ENCODE measurements at places on chromosomes 4 and X.

DNA sequence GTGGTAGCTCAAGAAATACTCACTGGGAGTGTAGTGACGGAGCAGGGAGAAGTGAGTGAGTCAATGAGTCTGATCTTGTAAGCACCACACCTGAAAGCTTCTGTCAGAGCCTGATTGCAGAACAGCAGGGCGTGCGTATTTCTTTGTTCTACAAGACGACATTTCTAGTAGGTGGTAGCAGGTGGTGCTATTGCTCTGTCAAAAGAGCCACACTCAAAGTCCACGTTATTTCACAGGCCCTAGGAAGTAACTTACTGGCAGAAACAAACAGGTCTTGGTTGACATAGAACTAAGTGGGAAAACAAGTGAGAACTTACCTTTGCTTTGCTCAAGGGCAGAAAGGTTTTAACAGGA lies 46.4 kb upstream of the SPRY1 start:
- no peak for DNase-seq

GRCh38 chrX:24235084-24235710 lies 78.7 kb downstream of the SUPT20HL2 start:
- no peak for DNase-seq

DNA sequence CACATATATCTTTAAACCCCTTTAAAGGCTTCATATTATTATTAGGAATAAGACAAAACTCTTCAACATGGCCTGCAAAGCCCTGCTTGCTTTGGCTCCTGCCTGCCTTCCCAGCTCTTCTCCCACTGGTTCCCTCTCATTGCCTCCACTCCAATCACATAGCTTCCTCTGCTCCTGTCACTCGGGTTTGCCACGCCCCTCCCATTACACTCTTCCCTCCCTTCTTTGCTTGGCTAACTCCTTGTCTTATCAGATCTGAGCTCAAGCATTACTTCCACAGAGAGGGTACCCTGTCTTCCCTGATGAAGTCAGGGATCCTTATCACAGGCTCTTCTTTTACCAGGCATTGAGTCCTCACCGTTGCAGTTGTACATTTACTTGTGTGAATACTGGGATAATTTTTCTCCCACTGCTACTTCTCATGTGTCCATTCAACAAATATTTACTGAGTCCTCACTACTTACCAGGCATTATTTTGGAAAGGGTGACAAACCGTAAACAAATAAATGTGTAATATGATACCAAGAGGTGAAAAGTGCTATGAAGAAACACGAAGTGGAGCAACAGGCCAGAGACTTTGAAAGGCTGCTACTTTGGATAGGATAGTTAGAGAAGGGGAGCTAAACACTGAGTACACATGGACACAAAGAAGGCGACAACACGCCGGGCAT lies 3.2 kb upstream of the VGLL1 start:
- DNase-seq = no peak

DNA sequence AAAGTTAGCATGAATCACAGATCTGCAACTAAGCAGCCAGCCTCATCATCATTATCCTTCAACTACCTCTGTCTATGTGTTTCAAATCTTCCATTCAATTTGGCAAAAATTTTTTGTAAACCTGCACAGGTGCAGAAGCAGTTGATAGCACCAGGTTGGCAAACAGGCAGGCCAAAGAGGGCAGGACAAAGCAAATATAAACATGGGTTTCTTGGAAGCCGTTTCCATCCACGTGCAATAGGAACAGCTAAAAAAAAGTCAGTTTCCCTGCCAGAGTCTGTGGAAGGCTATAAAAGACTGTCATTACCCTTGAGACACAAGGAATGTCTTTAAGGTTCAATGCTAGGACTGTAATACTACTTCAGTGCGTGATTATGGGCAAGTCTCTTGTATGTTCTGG lies 253.2 kb downstream of the PDHA2 start:
- DNase-seq = no peak

- no peak for DNase-seq
Observed at GRCh38 chrX:10618961-10619360, 1.4 kb downstream of the MID1 start.

GRCh38 chr4:124866301-124866700 lies 153.8 kb upstream of the ANKRD50 start:
- no peak for DNase-seq

GRCh38 chr4:118773429-118773792 lies 62.5 kb downstream of the SEC24D start:
- DNase-seq = no peak

- no peak for DNase-seq
Observed at GRCh38 chr4:20109391-20109790, 142.3 kb upstream of the SLIT2 start.

GRCh38 chrX:153885968-153886903 lies at the start of gene L1CAM:
Gene L1CAM (minus strand): TSS chrX:153886173. CDS start chrX:153875836, 10,337 bp downstream.
- DNase-seq = no peak

DNA sequence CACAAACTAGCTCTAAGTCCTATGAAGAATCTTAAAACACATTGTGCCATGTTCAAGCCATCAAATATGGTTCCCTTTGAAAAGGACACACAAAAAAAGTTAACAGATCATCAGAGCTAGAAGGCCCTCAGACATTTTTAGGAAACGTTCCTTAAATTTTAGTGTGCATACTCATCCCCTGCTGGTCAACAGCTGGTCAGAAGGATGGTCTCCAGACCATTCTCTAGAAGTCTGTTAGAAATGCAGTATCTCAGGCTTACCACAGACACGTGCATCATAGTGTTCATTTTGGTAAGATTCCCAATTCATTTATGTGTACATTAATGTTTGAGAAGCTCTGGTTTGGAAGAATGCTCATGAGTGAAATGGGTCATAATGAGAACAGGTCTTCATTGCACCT lies 523.1 kb downstream of the INPP4B start:
- no peak for DNase-seq

- no peak for DNase-seq
Observed at GRCh38 chr4:77990456-77990855, 66.7 kb upstream of the FRAS1 start.

GRCh38 chrX:131402124-131402811 lies 113.2 kb upstream of the IGSF1 start:
- no peak for DNase-seq

GRCh38 chr4:53688186-53688790 lies 97.0 kb upstream of the LNX1 start:
- peak; percentile 99 for DNase-seq

DNA sequence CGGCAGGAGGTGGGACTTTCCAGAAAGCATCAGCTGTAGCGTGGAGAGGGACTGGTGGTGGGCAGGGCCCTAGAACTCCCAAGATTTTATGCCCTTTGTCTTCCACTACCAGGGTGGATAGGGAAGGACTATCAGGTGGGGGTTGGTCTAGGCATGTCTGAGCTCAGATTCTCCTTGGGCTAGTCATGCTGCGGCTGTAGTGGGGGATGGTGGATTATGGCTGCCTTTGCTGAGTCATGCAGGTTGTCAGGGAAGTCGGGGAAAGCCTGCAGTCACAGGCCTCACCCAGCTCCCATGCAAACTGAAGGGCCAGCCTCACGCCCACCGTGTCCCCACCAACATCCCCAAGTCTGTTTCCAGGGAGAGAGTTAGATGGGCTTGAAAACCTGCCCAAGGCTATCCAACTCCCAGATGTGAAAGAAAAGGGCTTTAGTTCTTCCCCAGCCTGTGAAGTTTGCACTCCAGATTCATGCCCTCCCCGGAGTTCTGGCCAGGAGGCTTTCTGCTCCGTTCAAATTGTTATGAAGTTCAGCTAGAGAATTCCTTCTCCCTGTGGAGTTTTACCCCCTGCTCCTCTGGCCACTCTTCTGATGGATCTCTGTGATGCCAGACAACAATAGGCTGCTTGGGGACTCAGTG lies 13.4 kb upstream of the MEPE start:
- DNase-seq = no peak

DNA sequence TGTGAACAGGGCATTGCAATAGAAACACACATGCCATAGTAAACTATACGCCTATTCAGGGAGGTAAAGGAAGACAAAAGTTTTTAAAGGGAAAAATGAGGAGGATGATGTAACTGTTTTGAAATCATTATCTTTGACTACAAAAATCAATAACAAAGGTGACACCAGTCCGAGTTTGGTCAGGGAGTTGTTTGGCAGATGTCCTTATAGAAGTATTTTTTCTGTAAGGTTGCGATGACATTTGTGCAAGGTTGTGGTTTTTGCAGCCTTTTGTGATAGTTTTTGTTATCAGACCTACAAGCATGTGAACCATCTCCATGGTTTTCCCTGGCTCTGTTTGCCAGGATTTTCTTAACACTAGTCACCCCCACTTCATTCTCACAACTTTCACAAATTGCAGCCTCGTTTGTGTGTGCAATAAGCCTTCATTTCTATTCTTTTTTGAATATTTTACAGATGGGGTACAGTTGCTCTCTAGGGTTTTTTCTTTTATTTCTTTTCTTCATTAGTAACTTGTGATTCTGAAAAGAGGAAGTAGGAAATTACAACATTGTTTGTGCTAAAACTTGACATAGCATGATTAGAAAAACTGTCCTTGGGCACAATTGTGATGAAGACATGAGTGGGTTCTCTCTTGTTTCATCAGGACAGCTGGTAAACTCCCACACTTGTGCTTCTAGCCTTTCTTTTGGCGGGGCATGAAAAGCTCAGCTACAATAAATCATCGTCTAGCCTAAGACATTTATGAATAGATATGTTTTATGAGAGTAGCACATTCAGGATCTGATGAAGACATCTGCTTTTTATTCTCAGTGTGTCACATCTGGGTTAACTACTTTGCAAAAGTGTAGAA lies 60.2 kb upstream of the PNPLA4 start:
- no peak for DNase-seq

DNA sequence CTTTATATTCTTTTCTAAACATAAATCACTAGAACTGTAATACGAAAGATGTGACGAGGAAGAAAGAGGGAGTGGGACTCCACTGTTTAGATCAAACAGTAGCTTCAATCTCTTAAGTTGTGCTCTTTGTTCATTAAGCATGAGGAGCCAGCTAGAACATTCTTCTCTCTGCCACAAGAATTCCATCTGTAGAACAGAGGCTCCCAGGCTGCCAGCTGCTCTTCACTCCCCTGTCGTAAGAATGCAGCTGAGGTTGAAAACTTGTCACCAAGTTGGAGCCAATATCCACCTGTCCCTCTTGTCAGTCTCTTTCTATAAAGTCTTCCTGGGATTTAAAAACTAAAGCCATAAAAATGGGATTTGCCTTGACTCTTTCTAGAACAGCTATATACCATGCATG lies 65.0 kb upstream of the SEC24B start:
- DNase-seq = no peak

DNA sequence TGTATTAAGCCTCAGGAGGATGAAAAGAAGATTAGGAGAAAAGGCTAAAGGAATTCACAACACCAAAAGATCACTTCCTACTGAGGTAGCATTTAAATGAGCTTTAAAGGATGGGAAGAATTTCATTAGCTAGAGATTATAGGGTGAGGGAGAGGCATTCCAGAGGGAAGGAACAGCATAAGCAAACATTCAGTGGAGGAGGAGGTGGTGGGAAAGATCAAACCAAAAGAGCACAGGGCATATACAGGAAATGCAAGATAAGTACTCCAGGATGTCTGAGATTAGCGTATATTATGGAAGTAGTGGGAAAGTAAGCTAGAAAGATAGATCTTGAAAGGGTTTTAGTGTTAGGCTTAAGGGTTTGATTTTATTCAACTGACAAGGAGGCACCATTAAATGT lies 84.8 kb downstream of the COL4A6 start:
- no peak for DNase-seq

DNA sequence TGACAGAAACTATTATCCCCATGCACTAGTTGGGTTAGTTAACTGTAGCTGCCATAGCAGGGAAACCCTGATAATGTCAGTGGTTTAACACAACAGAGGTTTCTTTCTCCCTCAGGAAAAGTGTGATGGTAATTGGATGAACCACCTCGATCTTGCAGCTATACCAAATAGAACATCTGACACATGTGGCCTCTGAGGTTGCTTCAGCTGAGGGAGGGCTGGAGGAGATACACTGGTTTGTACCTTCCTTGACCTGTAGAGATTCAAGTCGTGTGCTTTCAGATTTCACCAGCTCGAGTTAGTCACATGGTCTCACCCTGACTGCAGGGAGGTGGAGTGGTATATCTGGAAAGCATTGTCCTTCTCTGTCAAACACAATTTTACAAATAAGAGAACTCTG lies 147.2 kb upstream of the SFRP2 start:
- DNase-seq = no peak

DNA sequence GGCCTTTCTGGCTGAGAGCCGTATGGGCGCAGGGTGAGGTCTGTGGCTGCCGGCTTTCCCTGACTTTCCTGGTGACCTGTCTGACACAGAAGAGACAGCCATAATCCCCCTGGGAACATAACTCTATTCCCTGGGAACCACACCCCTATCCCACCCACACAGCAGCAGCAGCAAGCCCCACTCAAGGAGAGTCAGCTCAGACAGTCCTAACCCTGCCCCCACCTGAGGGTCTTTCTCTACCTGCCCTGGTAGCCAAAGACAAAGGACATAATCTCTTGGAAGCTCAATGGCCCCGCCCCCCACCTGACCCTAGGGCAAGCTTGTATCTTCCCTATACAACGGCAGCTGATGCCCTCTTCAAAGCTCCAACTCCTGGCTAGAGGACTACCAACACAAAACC lies 74.6 kb downstream of the PABPC4L start:
- no peak for DNase-seq

DNA sequence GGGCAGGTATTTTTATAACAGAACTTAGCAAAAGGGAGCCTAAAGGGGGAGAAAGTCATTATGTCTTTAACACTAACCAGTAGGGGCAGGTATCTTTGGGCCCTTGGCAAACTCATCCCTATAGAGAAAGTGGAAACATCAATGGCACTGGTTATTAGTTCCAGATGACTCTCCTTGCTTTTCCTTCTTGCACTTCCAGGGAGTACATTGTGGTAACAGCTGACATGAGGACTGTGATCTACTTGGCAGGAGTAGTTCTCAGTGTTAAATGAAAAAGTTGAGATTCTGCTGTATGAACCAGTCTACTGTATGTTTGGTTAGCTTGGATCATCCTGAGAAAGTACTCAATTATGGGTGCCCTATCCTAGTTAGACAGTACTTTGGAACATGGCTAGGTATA lies 93.6 kb downstream of the ATXN3L start:
- no peak for DNase-seq

- DNase-seq = no peak
Observed at GRCh38 chr4:17812801-17813200, 2.0 kb downstream of the NCAPG start.

GRCh38 chr4:7650606-7651385 lies 216.1 kb upstream of the PSAPL1 start:
- no peak for DNase-seq
